ENCODE measurements at places on chromosomes 7 and 10.
A peak's percentile ranks its signal among the peaks of the same experiment; 100 is the strongest.

GRCh38 chr7:81641873-81642272 lies 128.0 kb downstream of the HGF start:
- no peak for DNase-seq

- DNase-seq = no peak
Measured at GRCh38 chr7:92737706-92738105, 98.7 kb downstream of the CDK6 start.

GRCh38 chr7:30682212-30683083 lies at the start of gene CRHR2:
CRHR2 (minus strand) TSS chr7:30682456; CDS start chr7:30682280, 176 bp downstream.
- peak; percentile 60 for DNase-seq

GRCh38 chr10:88205842-88206446 lies 342.5 kb downstream of the PTEN start:
- no peak for DNase-seq

DNA sequence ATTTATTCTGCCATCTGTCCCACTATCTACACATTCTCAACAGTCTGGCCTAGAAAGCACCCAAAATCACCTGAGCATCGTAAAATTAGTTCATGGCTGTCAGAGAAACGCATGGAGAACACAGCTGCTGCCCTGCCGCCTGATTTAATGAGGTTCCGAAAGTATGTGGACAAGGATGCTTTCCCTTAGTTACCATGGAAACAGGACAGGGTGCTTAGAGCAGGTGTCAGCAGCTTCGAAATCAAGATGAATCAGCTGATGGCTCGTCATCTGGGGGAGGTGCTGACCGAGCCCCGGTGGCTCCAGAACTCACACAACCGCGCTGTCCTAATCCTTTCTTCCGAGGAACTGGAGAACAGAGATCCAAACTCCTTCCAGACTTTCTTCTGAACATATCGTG lies 151.5 kb downstream of the TEX36 start:
- no peak for DNase-seq

- DNase-seq = no peak
Measured at GRCh38 chr10:102492983-102493382, 9.5 kb downstream of the ACTR1A start.

- DNase-seq = no peak
Measured at GRCh38 chr7:155852426-155853301, 40.4 kb upstream of the SHH start.

DNA sequence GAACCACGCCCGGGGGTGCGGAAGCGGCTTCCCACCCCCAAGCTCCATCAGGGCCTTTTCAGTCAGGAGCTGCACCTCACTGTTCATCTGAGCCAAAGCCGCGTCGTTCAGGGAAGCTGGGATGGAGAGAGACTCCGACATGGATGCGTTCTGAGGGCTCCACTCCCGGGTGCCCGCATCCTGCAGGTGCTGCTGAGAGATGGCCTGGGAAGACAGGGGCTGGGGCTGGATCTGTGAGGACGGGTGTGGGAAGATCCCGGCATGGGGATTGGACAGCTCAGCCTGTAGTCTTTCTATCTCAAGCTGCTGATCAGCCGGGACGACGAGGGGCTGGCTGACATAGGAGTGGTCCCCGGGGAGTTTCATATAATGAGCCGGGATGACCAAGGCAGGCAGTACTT lies 45.0 kb upstream of the NMT2 start:
- no peak for DNase-seq

DNA sequence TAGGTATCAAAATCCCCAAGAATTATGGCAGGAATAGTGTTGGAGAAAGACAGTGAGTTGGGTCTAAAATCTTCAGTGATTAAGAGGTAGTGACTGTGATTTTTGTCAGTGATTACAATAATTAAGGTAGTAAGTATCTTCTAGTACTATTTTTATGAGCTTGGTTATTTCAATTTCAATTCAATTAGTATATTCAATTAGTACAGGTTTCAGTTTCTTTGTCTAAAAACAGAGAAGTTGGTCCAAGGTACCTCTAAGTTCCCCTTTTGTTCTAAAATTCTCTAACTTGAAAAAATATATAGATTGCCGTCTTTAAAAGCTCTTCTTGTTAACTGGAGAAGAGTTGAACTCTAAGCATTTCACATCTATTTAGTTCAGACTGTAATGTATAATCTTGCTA lies 82.9 kb downstream of the OTUD1 start:
- no peak for DNase-seq

DNA sequence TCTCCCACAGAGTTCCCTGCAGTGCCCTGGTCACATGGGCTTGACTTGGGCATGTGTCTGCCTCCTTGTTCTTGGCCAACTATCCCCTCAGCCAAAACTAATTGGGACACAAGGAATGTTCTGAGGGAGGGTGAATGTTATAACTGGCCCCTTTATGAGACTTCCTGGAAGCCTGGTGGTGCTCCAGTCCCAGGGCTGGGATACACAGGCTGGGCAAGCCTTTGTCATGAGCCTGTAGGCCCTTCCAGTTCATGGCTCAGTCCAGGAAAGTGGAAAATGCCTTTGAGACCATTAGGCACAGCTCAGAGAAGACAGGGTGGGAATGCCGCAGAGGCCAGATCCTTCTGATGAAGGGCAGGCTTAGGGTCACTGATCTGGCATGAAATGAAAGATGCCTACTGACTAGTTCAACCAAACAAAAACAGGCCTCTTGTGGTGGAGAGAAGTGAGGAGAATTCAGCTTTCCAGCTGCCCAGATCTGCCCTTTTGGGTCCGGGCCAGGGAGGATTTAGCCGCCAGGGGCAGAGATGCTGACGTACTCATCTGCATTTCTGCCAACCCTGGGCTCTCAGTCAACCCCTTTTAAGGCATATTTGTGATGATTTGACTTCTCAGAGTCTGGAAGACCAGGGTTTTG lies 961.5 kb downstream of the KCNMA1 start:
- peak; percentile 80 for DNase-seq

DNA sequence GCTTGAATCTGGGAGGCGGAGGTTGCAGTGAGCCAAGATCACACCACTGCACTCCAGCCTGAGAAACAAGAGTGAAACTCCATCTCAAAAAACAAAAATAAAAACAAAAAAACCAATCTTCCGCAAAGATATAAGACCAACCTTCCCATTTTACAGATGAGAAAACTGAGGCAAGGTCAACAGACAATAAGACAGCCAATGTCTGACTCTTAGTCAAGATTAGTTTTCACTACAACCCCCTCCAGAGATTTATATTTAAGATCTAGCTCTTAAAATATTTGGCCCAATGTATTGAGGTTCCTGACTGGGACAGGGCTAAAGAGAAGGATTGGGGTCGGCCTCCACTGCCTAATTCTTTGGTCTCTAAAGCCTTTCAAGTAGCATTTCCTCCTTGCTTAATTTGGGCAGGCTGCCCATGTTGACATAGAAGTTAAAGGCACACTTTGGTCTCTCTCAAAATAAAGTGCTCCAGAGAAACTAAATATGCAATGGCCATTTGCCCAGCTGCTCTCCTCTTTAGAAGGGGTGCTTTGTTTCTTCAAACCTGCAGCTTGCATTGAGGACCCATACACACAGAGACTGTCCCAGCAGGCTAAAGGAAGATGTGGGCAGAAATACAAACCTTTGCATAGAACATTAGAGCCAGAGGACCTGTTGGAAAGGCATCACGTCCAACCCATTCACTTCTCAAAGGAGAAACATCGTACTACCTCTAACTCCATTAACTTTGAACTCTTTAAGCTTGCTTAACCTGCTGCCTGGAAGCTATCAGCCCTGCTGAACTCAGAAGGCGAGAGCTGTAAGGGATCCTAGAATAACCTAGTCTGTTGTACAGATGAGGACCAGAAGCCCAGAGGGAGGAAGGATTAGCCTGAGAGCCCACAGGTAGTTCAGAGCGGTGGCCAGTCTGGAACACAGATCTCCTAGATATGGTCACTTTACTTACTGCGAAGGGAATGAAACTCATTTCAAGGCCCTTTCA lies 3.9 kb downstream of the TECTB start:
- no peak for DNase-seq

GRCh38 chr10:1594372-1595241 lies 142.7 kb downstream of the ADARB2 start:
- DNase-seq = no peak

DNA sequence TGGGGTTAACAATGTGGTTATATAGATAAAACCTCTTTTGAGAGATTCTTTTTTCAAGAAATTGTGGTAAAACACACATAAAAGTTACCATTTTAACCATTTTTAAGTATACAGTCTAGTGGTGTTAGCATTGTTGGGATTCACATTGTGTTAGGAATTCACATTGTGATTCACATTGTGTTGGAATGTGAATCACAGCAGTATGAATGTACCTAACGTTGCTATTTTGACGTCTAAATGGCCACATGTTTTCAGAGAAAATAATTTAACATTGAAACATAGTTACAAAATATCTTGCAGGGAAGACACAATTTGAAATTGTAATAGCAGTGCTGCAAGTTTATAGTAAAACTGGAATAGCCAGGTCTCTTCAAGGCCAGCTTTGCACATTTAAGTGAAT lies 129.0 kb downstream of the BICC1 start:
- DNase-seq = no peak

- no peak for DNase-seq
Measured at GRCh38 chr7:43363035-43363791, 219.7 kb upstream of the STK17A start.

- no peak for DNase-seq
Measured at GRCh38 chr10:68192113-68192512, 39.8 kb downstream of the ATOH7 start.

- DNase-seq = no peak
Measured at GRCh38 chr7:28123752-28124151, 56.8 kb downstream of the JAZF1 start.

- DNase-seq = no peak
Measured at GRCh38 chr7:41824284-41824683, 121.4 kb upstream of the INHBA start.

DNA sequence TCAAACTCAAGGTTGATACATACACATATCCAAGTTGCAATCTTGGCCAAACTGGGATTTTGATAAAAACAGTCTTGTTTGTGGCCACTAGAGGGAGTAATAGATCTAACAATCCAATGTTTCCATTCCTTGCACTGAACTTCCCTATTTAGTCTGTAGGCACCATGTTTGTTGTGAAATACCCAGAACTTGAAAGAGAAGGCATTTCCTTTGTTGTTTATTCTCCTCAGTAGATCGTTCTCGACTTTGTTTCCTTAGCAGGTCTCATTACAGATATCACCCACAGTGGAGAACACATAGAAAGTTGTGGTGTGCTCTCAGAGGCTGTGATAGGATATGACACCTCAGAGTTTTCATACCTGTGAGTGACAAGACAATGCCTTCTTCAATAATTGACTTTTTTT lies 70.3 kb upstream of the MXI1 start:
- no peak for DNase-seq

GRCh38 chr7:82384051-82384464 lies 59.5 kb downstream of the CACNA2D1 start:
- DNase-seq = no peak

DNA sequence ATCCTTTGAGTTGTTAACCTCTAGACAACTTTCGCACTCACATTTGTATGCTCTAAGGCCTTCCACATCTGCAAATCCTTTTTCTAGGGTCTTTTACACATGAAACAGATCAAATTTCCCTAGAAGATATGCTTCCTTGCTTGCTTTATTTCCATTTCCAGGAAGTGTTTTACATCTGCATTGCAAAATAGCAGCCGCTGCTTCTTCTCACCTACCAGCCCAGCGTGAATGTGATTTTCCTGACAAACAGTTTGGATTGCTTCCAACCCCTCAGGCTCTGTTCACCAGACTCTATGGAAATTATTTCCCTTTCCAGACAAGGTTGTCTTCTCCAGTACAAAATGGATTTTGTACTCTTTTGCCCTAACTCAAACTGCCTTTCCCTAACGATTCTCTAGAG lies 50.9 kb upstream of the PAPSS2 start:
- no peak for DNase-seq

DNA sequence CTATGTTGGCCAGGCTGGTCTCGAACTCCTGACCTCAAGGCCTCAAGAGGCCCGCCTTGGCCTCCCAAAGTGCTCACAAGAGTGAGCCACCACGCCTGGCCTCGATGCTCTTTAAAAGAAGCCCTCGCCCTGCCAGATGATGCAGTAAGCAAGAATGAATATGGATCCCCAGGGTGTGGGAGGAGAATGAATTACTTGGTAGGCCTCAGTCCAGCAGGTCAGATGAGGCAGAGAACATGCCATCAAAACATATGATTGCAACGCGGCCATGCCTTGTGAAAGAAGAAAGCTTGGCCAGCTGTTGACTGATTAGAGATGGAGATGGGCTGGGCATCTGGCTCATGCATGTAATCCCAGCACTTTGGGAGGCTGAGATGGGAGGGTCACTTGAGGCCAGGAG lies 68.7 kb downstream of the CAMK1D start:
- peak; percentile 90 for DNase-seq

DNA sequence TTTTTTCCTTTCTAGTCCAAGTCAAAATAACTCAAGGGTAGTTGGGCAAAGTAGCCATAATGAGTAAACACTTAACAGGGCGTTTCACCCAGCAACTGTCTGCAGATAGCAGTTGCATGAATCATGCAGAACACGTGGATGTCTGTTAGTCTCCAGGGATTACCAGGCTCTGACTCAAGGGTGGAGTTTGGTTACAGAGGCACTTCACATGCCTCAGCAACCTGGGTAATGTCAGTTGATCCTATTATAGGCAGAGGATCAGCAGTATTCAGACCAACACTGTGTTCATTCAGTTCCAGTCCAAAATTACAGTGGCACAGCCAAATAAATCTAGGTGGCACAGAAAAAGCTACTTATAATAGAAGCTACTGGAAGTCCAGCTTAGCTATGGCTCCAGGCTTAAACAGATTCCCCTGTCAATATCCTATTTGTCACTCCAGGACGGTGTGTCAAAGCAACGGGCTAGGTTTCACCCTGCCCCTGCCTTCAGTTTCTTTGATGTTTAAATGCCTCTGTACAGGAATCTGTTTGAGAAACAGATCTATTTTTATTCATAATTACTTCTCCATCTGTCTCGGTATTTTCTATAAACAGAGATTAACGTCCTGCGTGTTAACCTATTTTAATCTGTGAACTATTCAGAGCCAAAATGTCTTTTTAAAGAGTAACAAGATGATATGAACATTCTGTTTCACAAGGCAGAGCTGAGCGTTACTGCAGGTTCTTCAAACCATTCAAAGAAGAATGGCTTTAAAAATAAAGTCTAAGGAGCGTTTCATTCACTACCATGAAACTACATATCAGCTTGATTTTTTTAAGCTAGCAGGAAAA lies 162.6 kb upstream of the AKR1E2 start:
- DNase-seq = no peak

DNA sequence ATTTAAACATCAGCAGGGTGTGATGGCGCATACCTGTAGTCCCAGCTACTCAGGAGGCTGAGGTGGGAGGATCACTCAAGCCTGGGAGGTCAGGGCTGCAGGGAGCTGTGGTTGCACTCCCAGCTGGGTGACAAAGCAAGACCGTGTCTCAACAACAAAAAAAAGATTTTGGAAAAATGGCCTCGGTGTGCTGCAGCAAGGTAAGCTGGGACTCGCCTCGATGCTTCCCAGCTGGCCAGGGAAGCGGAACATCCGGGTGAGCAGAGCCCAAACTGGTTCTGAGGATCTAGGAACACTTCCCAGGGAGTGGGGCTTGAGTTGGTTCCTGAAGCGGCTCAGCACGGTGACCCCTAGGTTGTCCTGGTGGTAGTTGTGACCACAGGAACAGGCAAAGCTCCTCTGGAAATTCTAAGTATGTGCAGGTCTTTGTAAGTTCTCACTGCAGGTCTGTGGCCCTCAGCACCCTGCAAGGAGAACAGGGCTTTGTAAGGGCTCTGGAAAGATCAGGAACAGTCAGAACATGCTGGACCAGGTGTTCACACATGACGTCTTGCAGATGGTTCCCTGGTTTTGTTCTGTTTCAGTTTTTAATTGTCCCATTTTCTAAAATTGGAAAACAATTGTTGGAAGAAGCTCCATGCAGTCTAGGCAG lies 38.6 kb upstream of the ZMIZ2 start:
- DNase-seq = no peak

All from right cardiac atrium (tissue), 5 donors.